NCI-H2171 (cell line): ENCODE measurements at places on chromosomes 11 and 22.

- DNase-seq: no peak
Measured at GRCh38 chr11:109996060-109996459, 97.1 kb upstream of the ZC3H12C start.

- no peak for DNase-seq
Measured at GRCh38 chr11:45578316-45578715, 87.1 kb downstream of the CHST1 start.

DNA sequence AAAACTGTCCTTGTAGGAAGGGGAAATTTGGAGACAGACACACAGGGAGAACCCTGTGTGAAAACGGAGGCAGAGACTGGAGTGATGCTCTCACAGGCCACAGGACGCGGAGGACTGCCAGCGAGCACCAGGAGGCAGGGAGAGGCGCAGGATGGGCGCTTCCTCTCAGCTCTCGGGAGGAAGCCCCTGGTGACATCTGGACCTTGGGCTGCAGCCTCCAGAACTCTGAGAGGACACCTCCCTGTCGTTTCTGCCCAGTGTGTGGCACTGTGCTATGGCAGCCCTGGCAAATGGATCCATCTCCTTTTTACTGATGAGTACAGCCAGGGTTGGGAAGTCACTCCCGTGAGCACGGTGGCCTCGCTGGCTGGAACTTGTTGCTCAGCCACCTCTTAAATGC is 73.9 kb downstream of the LRRC32 start:
- DNase-seq: no peak

DNA sequence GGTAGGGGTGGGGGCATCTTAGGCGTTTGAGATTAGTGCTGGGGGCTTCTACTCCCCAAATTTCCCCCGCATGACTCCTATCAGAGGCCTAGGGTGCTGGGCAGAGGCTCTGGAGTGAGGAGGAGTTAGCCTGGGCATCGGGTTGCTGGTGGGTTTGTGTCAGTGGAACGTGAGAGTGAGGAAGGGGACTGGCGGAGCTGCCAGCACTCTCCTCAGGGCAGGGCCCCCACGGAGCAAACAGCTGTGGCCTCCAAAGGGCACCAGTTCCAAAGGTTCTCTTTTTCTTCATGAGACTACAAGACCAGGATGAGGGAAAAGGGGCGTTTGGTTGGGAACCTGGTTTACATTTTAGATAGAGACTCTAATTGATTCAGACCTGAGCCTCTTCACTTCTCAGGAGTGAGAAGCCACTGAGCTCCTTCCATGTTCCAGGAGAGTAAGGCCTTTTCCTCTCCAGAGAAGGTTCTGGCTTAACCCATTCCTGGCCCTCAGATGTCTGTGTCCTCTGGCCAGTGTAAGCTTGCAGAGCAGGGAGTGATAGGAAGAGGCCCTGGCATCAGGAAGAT is 35.6 kb upstream of the CDON start:
- DNase-seq: no peak

DNA sequence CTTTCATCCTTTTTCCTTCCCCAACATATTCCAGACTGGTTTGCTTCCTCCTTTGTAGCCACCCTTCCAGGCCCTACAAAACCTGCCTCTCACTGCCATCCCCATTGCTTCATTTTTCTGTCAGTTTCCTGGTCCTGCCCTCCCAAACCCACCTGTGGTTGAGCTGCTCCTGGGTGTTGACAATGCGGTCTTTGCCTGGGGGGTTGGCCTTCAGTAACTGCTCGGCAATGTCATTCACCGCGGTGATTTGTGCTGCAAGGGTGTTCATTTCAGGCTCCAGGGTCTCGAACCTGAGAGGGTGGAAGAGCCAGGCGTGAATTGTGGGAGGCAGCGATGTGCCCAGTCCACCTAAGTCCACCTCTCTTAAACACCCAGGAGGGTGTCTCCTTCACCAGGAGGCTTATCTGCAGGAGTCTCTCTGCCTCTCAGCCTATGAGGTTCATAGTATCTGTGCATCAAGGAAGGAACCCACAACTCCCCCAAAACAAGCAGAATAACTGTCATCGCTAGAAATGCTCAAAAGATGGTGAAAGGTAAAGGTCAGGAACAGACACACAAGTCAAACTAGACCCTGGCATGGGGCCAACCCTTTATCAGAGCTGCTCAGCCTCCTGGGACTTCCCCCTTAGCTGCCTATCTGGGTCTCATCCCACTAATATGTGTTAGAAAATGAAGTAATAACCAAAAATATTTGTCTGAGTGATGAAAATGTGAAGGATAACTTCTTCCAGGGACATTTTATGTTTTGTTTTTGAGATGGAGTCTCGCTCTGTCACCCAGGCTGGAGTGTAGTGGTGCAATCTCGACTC is 23.9 kb upstream of the RBM4B start:
- DNase-seq: no peak

GRCh38 chr11:73875840-73876239 is 806 bp downstream of the COA4 start:
- no peak for DNase-seq

GRCh38 chr11:60756307-60757032 is at the start of gene MS4A15:
TSS of gene MS4A15 (plus strand) at chr11:60756867. CDS start at chr11:60763734, 6,867 bp downstream.
- no peak for DNase-seq
